ENCODE measurements at places on chromosomes 2 and 18.

DNA sequence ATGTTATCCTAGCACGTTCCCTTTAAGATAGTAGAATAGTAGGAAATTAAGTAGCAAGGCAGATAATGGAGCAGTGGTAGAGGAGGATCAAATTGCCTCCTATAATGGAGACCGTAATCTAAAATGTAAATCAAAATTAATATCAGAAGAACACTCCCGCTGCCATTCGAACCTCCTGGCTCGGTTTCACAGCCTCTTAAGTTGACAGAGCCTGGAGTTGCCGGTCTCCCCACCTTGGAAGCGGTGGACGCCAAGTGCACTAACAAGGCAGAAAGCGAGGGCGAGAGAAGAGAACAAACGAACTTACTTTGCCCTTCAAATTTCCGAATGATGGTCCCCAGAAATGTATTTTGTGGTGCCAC, 450 bp downstream of the KCNH7 start:
- peak; percentile 3 for DNase-seq

DNA sequence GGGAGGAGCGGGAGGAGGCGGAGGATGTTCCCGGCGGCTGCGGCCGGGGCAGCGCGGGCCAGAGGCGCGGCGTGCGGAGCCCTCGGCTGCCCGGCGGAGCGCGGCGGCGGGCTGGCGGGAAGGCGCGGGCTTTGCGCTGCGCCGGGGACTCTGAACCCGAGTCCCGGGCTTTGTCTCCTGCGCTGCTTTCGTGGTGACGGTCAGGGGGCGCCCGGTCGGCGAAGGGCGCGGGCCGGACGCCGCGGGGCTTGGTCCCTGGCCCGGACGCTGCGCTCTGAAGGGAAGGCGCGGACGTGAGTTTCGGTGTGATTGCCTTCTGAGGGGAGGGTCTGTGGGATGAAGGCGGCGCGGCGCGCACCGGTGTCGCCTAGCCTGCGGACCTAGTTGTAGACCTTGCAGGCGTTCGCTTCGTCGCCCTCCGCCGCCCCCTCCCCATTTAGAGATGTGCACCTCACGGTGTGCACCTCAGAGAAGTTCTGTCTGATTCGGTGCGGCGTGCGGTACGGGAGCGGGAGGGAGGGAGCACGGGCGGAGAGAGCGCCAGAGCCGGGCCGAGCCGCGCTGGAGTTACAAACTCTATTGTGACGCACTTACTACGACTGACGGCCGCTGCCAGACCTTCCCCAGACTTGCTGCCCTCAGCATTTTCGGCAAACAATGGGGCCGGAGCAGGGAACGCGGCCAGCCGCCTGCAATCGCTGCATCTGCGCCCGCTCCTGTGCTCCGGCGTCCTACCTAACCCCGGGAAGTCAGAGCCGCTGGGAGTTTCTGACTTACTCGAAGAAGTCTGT, 2.1 kb downstream of the BCL2L11 start:
- peak; percentile 83 for DNase-seq

DNA sequence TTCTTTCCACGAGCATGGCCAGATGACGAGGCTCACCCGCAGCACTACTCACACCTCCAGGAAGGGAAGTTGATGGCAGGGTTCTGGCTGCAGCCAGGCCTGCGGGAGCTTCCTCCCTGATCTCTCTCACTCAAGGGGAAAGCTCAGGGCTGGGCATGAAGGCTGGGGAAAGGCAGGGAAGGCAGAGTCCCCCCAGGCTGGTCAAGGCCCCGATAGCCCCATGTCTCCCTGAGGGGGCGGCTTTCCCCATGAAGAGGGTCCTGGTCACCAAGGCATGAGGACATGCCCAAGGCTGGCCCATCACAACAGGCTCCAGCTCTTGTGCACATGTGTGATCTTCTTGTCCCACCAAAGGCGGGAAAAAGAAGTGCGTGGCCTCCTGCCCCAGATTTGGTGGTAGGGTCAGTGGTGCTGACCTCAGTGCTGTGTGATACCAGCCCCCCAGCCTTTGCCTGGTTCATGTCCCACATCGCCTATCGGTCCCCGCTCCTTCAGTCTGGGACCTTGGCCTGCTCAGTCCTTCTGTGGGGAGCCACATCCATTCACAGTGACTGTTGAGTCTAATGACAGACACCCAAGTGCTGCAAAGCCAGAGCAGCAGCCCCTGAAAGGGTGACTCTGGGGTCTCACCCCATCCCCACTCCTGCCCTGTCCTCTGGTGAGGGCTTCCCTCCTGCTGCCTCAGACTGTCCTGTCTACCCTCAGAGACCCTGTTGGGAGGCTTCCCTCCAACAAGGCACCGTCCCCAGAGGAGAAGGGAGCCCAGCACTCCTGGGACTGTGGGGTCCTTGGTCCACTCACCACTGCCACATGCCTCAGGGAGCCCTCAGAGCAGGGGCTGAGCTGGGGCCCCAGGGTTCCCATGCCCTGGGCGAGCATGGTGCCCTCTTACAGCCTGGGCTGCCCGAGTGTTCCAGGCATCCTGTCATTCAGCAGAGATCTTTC, 49.8 kb upstream of the ALPP start:
- DNase-seq, result no peak

GRCh38 chr2:239555571-239555905, 154.7 kb upstream of the HDAC4 start:
- DNase-seq, result no peak

GRCh38 chr2:238914648-238915015, 66.7 kb downstream of the TWIST2 start:
- no peak for DNase-seq

DNA sequence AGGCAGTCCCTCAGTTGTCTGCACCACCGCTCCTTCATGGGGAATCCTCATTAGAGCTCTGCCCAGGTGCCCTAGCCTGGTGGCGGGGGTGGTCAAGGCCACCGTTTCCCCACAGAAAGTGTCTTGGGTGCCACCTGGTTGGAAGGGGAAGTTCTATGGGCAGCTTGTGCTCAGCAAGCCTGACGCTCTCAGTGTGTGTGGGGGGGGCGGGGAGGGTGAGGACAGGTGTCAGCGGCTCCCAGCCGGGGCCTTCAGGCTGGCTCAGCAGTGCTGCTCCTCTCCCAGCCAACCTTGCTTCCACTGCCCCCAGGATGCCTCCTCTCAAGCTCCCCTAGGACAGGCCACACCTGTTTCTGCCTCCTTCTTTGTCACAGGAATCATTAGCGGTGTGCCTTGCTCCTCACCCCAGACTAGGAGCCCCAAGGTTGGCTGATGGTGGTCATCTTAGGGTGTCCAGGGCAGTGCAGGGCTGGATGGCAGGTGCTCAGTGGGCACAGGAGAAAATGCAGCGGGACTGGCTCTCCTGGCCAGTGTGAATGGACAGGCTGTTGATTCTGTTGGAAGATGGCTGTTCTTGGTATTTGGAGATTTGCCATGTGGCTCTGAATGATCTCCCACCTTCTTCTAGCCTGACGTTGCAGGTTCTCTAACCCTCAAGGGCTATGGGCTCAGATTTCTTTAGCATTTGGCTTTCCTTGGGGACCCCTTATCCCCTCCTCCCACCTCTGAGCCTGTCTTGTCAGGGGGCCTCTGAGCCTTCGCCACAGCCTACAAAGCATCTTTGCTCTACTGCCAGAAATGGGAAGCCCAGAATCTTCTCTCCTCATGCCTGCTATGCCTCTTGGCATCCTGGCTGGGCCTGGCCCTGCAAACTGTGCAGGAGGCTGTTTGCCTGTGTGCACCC, 185.8 kb upstream of the HS6ST1 start:
- DNase-seq, result no peak
